ENCODE measurements at places on chromosomes 6 and 20. TPM values are rescaled to one million over a fixed set of nuclear protein-coding genes. Genes with fewer than 3 reads are reported as not detected.
A peak's percentile ranks its signal among the peaks of the same experiment; 100 is the strongest.

DNA sequence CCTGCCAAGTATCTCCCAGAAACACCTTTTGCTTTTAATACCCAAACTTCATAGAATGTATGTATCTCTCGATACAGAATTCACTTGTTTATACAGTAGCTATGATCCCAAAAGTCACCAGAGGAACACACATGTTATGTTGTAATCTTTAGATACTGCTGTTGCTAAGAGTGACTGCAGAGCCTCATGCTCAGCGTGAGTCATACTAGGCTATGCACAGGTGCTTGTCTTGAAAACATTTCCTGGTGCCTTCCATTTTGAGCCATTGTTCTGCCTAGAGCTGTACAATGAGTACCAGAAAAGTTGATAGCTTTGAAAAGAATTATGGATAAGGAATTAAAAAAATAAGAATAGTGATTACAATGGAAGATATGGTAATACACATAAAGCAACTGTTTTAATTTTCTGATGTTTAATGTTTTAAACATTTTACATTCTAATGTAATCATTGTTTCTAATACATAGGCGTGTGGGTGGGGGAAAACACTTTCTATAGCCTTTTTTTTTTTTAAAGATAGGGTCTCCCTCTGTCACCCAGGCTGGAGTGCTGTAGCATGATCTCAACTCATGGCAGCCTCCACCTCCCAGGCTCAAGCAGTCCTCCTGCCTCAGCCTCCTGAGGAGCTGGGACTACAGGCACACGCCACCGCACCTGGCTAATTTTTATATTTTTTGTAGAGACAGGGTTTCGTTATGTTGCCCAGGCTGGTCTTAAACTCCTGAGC is 79.4 kb downstream of the CD24 start:
- no peak for DNase-seq
- H3K27me3 ChIP-seq = peaks cover 19% of the 10 kb centered on the region
- no peak overlapping the region for H3K27ac ChIP-seq
- no peaks in the 10 kb centered on the region for H3K36me3 ChIP-seq
- no peak overlapping the region for H3K4me3 ChIP-seq
- H3K4me1 ChIP-seq = no peaks in the 10 kb centered on the region

- no peak for DNase-seq
- H3K36me3 ChIP-seq = no peaks in the 10 kb centered on the region
- no peak overlapping the region for H3K4me3 ChIP-seq
- H3K4me1 ChIP-seq = no peaks in the 10 kb centered on the region
- H3K27me3 ChIP-seq = peaks cover 18% of the 10 kb centered on the region
- H3K27ac ChIP-seq = no peak overlapping the region
These were observed 10.4 kb upstream of the THBD start for GRCh38 chr20:23059846-23060245.

DNA sequence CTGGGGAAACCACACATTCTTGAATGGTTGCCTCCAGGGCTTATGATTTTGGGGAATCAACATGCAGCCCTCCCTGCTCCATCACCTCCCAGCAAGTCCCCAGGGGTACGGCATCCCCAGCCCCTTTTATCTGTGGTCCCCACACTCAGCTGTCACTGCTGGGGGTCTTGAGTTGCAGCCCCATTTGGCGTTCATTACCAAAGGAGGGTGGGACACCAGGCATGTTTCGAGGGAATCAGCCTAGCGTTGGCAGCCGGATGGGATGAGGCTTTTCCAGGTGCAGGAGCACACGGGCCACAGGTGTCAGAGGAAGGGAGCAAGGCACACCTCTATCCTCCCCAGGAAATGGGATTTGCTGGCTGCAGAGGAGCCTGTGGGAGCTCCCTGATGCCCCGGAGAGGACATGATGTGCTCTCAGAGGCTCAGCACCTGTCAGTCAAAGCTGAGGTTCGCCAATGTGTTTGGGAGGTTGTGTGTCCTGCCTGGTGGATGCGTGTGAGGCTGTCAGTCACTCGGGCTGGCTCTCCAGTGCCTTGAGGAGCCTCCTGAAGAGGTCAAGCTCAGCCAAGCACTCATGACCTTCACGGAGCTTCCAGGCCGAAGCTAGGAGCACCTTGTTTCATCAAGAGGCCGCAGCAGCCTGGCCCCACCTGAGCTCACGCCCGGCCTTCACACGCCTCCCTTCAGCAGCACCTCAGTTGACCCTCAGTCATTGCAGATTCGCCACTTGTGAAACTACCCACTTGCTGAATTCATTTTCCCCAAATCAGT is 95.0 kb downstream of the ERMARD start:
- no peaks in the 10 kb centered on the region for H3K4me1 ChIP-seq
- H3K36me3 ChIP-seq = no peaks in the 10 kb centered on the region
- H3K27ac ChIP-seq = no peak overlapping the region
- no peak for DNase-seq

- DNase-seq = no peak
- H3K27ac ChIP-seq = no peak overlapping the region
- peaks cover 24% of the 10 kb centered on the region for H3K36me3 ChIP-seq
- H3K27me3 ChIP-seq = peaks cover 23% of the 10 kb centered on the region
These were observed 3.7 kb upstream of the DBNDD2 start for GRCh38 chr20:45404438-45404837.

- H3K27ac ChIP-seq = no peak overlapping the region
- H3K4me3 ChIP-seq = no peak overlapping the region
- no peaks in the 10 kb centered on the region for H3K27me3 ChIP-seq
- H3K36me3 ChIP-seq = no peaks in the 10 kb centered on the region
These were observed 54.3 kb upstream of the CNR1 start for GRCh38 chr6:88220493-88220892.

DNA sequence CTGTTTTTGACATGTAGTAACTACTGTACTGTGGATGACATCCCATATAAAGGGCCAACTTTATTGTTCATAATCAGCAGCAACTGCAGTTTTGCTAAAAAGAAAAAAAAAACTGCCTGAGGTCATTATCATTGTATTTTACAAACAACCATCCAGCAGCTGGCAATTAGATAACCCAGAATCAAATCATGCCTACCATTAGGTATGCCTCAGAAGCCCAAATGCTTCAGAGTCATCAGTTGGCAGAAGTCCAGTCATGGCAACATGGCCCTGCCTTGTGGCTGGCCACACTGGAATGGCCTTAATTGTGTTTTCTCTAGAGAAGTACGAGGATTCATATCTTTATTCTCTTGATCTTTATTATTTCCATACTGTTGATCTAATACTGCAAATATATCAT is 462.4 kb upstream of the NRSN1 start:
- no peak for DNase-seq
- H3K4me3 ChIP-seq = no peak overlapping the region
- H3K27ac ChIP-seq = no peak overlapping the region
- H3K4me1 ChIP-seq = no peaks in the 10 kb centered on the region
- no peaks in the 10 kb centered on the region for H3K27me3 ChIP-seq

DNA sequence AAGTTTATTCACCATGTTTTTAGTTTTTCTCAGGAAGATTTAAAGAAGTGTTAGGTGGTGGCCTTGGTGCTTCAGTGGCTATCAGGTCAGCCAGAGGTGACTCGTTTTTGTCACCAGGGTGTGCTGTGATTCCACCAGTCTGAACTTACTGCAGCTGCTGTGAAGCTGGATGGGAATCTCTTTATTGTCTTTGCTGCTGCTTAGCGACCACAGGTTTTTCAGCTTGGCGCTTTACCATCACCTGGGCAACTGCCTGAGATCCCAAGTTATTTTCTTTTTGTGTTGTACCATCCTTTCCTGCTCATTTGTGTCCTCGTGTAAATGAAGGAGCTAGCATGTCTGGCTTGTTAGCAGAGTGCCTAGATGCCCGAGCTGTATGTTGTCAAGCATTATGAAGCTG is 146.9 kb downstream of the MACROD2 start:
- H3K36me3 ChIP-seq = no peaks in the 10 kb centered on the region
- H3K27me3 ChIP-seq = no peaks in the 10 kb centered on the region
- H3K4me3 ChIP-seq = no peak overlapping the region
- no peaks in the 10 kb centered on the region for H3K4me1 ChIP-seq
- no peak overlapping the region for H3K27ac ChIP-seq

GRCh38 chr6:111070105-111071005 is 16.9 kb upstream of the SLC16A10 start:
- H3K4me3 ChIP-seq = no peak overlapping the region
- no peak for DNase-seq
- H3K4me1 ChIP-seq = no peaks in the 10 kb centered on the region
- no peak overlapping the region for H3K27ac ChIP-seq

DNA sequence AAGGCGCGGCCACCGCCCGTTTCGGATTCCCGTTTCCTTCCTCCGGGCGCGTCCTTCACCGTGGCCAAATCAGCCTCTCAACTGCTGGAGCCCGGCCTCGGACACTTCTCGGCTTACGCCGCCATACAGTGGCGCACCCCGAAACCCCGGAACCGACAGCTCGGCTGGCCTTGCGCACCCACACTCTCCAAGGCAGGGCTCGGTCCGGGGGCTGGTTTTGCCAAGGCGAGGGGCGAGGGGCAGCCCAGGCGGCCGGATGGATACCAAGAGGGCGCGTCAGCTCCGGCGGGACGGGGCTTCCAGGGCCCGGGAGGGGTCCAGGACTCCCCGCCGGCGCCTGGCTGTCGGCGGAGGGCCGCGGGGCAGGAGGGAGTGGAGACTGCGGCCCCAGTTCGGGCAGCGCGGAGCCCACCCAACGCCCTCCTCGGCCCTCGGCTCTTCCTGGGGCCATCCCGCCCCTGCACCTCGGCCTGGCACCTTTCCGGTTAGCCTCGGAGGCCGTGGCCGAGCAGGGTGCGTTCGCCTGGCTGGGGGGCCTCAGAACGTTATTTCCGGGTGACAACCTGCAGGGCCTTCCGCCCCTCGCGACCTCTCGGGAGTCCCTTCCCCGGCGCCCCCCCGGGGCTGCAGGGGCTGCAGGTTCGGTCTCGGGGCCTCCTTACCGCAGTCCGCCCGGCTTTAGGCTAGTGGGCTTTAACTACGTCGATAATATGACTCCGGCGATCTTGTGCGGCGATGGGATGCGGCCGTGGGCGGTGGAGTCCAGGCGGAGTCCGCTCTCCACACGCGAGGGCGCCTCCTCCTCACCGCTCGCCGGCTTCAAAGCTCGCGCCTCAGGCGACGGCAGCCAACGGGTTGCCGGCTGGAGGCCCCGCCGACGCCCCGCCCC is 697 bp upstream of the CEP43 start:
- H3K4me1 ChIP-seq = peaks cover 30% of the 10 kb centered on the region
- H3K27me3 ChIP-seq = no peaks in the 10 kb centered on the region
- H3K4me3 ChIP-seq = peak overlapping the region; percentile 88

- no peaks in the 10 kb centered on the region for H3K36me3 ChIP-seq
- DNase-seq = no peak
- no peaks in the 10 kb centered on the region for H3K4me1 ChIP-seq
- H3K27ac ChIP-seq = no peak overlapping the region
- H3K4me3 ChIP-seq = no peak overlapping the region
These were observed 982.0 kb upstream of the FLRT3 start for GRCh38 chr20:15319439-15319838.

DNA sequence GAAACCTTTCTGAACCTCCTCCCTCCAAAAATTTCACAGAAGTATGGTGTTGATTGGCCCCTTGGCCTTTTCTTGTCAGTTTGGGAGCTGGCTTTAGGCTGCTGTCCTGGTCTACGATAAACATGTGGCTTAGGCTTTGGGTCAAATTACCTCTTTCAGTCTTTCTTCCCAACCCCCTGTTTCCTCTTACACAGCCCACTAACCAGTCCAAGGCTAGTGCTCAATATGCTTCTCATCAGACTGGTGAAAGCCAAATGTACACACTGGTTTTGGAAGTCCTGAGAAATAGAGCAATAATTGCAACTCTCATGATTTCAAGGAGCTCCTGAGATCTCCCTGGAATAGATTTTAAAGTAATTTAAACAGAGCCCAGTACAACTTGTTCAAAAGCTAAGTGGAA is 933.7 kb upstream of the GJE1 start:
- DNase-seq = no peak
- H3K4me1 ChIP-seq = no peaks in the 10 kb centered on the region
- H3K36me3 ChIP-seq = no peaks in the 10 kb centered on the region
- H3K27ac ChIP-seq = no peak overlapping the region
- no peaks in the 10 kb centered on the region for H3K27me3 ChIP-seq

- DNase-seq = no peak
- H3K4me3 ChIP-seq = no peak overlapping the region
- no peaks in the 10 kb centered on the region for H3K27me3 ChIP-seq
These were observed 19.8 kb downstream of the PTK7 start for GRCh38 chr6:43095939-43096338.

PLA2G7 gene
- total RNA-seq = not detected

MTHFD1L gene
- 54.1 TPM for total RNA-seq

BMP6 gene
- total RNA-seq = not detected

WFDC5 gene
- total RNA-seq = not detected

MAS1 gene
- not detected for total RNA-seq

SIRPG gene
- 93.8 TPM for total RNA-seq

HLA-DPA1 gene
- 299 TPM for total RNA-seq

NKX2-4 gene
- total RNA-seq = not detected
